ENCODE measurements at places on chromosomes 11 and 22.

GRCh38 chr11:124753624-124754023 is 1.6 kb upstream of the VSIG2 start:
- DNase-seq, result no peak

- DNase-seq, result no peak
These were observed 99.1 kb downstream of the CD44 start for GRCh38 chr11:35237860-35238715.

GRCh38 chr22:46058091-46058420 is 81.1 kb upstream of the WNT7B start:
- DNase-seq, result no peak

GRCh38 chr11:41320238-41320637 is 139.2 kb downstream of the LRRC4C start:
- DNase-seq, result no peak

GRCh38 chr11:64122411-64123410 is 43.2 kb downstream of the MACROD1 start:
- no peak for DNase-seq

GRCh38 chr11:84594602-84595001 is 1032.5 kb downstream of the DLG2 start:
- no peak for DNase-seq

GRCh38 chr11:110148775-110149744 is 55.9 kb downstream of the ZC3H12C start:
- DNase-seq, result no peak

GRCh38 chr11:5369789-5370188 is 13.8 kb upstream of the OR51M1 start:
- DNase-seq, result no peak

DNA sequence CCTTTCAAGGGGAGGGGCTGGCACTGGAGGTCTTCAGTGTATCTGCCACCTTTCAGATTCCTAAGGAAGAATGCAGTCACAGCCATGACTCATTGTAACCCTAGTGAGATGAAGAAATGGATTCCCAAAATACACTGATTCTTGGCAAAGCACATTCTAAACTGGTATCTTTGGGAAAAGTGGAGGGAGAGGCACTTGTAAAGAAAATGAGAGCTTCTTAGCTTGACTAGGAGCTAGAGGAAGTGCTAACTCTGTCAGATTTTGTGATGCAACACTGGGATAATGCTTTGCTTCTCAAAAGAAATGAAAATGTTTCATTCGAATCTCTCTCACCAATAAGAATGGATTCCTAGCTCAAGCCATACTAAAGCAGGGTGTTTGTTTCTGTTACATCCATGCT is 14.3 kb downstream of the NRIP3 start:
- DNase-seq, result no peak
